ENCODE measurements at places on chromosomes 3 and 15. TPM values are rescaled to one million over a fixed set of nuclear protein-coding genes. Genes with fewer than 3 reads are reported as not detected.
A peak's percentile ranks its signal among the peaks of the same experiment; 100 is the strongest.

DNA sequence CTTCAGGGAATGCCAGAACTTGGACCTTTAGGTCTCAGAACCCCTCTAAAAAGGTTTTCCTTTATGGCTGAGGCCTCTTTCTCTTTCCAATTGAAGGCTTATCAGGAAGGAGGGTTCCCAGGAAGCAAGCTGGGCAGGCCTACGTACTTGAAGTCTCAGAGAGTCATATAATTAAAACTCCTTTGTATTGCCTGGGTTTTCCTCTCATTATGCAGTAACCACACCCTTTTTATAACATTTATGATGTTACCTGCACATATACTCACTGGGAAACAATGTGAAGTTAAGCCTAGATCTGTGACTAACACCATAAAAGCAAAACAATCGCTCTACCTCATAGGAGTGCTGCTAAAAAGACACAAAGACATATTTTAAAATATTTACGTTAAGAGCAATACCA is 27.3 kb downstream of the SERP1 start:
- no peak for DNase-seq

DNA sequence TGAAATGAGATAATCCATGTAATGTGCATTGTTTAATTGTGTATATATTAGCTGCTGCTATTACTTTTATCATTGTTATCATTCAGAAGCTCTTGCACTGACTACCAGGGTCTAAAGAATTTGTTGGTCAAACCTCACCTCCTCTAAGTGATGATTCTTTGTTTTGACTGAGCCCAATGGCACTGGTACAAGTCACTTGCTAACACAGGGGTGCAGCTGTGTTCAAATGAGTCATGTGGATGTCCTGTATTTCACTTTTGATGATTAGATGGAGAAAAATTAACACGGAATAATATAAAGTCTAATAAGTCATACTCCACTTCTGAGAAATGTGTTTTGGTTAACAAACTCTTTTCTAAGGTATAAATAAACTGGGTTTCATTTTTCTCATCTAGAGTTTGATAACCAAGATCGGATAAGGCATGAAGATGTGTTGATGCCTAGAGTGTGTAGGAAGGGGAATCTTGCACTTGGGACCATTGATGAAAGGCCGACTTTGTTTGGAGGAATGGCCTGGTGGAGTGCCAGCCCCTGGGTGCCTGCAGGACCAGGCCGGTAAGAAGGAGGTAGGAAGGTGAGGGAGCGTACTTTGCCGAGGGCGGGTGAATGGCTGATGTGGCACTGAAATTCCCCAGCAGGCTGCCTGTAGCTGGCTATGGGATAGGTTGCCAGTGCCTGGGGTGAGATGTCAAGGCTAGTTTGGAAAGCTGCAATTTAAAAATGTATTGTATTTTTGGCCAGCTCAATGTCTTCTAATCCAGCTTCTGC is 244.7 kb upstream of the ZPLD1 start:
- DNase-seq, result no peak

HRG gene
- total RNA-seq, result not detected

BFSP2 gene
- total RNA-seq, result not detected

DNA sequence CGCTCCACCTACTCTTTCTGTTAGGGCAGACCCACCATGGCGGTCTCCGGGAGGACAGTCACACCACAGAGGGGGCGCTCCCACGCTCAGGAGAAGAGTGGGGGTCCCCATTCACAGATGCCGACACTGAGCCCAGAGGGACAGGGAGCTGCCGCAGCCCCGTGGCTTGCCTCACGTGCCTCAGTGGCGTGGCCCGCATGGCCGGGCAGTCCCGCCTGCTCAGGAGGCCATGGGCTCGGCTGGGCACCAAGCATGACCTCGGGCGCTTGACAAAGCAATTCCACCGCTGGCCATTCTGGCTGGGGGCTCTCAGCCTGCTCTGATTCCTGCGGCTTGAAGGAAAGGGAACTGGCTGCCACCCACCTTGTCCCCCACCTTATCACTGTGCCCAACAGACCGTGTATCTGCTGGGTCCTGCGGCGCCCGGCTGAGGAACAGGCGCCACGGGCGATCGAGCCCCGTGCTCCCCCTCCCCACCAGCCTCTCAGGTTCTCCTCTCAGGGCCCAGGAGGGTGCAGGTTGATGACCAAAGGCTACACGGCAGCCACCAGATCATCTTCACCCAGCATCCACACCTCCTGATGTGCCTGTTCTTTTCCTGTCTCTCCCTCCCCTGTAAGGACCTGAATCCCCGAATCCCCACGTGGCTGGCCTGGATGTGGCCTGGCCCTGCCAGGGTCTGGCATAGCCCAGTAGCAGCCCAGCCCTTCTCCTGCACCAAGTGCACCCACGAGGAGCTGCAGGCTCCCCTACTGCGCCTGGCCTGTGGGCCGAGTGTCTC is 20.7 kb downstream of the CYFIP1 start:
- DNase-seq, result no peak

GRCh38 chr15:96053031-96053780 is 277.3 kb upstream of the NR2F2 start:
- DNase-seq, result peak; percentile 34

CPN2 gene
- total RNA-seq, result not detected

DNA sequence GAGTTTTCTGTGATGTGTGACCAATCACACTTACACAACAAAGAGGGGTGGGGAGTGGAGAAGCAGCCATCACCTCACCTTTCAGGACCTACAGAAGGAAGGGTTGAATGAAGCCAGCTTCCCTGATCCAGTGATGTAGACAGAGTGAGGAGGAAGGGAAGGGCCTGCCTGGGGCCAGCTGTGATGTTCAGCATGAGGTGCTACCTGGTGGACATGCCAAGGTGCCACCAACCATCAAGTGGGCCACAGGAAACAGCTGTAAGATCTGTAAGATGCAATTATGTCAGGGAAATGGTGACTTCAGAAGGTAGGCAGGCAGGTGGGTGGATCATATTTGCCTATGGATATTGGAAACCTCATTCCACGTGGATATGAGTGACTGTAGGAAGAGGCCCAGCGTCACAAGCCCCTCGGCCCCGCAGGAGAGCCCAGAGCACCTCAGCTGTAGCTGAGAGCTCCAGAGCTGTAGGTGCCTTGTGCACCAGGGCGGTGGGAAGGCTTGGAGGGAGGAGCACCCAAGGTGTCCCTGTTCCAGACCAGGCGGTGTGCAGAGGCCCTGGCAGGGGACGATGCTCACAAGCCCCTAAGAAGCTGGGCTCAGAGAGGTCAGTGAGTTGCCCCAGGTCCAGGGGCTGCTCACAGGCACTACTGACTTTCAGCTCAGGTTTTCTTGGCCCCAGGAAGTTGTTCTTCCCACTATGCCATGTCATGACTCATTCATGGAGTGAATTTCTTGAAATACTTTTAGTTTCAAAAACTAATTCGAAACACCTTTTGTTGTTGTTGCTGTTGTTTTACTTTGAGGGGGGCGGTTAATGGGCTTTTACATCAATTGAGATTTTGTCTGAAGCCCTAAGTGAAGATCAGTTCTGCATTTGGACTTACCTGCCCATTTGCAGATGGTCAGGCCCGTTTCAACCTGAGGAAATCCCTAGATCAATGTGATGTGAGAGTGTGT is 94.2 kb upstream of the ALDH1A3 start:
- DNase-seq, result no peak

DNA sequence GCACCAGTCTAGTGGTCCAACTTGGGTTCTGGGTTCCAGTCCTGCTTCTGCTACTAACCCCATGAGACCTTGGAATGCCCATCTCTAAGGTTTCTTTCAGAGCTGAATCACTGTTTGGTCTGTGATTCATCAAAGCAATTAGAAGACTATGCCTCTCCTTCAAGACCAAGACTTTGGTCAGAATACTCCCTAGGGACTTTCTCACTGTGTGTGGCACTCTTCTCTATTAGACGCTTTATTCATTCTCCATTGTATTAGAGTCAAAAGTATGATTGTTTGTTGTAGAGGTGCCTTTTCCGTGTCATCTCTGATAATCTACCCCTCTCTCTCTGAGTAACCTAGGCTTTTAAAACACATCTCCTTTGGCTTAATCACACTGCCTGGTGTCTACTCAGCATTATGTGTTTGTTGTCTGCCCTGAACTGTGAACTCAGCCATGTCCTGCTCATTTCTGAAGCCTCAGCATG is 90.5 kb downstream of the LPP start:
- DNase-seq, result no peak

EXOSC7 gene
- total RNA-seq, result 38.4 TPM

CHRNA7 gene
- 1.6 TPM for total RNA-seq

GOLGA8G gene
- not detected for total RNA-seq

DNA sequence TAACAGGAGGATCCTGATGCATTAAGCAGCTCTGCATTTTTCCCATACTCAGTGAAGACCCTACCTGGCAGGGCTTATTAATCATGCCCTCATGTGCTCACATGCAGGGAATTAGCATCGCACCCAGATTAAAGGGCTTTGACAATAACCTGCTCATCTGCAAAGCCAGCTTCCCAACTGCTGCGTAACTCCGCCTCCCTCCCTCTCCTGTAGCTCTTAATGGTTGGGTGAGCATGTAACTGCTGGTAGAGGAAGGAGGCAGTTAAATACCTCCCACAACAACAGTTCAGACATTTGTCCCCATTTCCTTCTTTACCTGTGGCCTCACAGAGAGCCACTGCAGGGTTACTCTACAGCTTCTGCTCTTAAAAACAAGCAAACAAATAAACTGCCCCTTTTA is 203.6 kb upstream of the WNT5A start:
- no peak for DNase-seq

CADM2 gene
- 0.29 TPM for total RNA-seq
